ENCODE measurements at places on chromosomes 12 and 14.

DNA sequence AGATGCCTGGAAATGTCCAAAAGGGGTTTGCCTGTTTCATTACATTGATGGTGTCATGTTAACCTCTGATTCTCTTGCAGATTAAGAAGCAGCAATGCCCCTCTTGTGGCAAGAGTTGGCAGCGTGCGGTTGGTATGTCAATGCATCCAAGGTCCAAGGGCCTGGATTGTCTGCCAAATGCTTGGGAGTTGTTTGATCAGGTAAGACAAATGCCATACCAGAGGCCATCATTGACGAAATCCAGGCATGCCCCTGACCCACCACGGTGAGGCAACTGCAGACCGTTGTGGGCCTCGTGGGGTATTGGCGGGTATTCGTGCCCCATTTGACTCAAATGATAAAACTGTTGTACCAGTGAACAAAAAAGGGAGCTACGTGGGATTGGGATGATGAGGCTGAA lies 11.4 kb upstream of the RNASE12 start:
- DNase-seq = no peak

DNA sequence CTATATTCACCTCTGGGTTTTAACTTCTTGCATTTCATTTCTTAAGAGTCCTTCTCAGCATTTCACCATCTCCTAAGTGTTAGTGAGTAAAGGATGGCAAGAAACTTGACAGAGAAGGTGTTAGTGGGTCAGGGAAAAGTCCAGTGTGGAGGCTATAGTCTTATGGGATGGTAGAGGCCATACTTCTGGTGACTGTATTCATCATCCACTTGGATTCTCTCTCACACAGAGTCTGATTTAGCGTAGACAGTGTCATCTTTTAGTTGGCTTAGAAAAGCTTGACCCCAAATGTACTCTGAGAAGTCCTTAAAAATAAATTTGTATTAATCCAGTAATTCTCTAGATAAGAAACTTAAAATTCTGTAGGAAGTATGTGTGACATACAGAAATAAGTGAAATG lies 232.4 kb upstream of the FBXO33 start:
- DNase-seq = no peak

GRCh38 chr14:37587131-37587803 lies 7.8 kb downstream of the FOXA1 start:
- DNase-seq = no peak

- DNase-seq = no peak
These were observed 97.7 kb downstream of the PPM1A start for GRCh38 chr14:60346706-60347105.

DNA sequence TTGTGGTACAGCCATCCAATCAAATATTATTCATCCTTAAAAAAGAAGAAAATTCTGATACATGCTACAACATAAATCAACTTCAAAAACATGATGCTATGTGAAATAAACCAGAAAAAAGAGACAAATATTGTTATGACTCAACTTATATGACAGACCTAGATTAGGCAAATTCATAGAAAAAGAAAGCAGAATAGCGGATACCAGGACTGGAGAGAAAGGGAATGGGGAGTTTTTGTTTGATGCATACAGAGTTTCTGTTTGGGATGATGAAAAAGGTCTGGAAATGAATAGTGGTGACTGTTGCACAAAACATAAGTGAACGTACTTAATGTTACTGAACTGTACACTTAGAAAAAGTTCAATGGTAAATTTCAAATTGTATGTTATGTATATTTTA lies 82.3 kb downstream of the SPPL3 start:
- DNase-seq = no peak

- DNase-seq = no peak
These were observed 16.0 kb downstream of the RPS6KL1 start for GRCh38 chr14:74906925-74907521.

GRCh38 chr12:8547645-8548044 lies 6.9 kb upstream of the CLEC4E start:
- no peak for DNase-seq

- peak; percentile 49 for DNase-seq
These were observed 119.7 kb upstream of the TMCC3 start for GRCh38 chr12:94769776-94770759.

GRCh38 chr14:94570440-94570839 lies 9.2 kb downstream of the SERPINA4 start:
- no peak for DNase-seq

GRCh38 chr14:50001999-50002925 lies 109.4 kb downstream of the ARF6 start:
- no peak for DNase-seq

- DNase-seq = no peak
These were observed 49.1 kb upstream of the KCNA5 start for GRCh38 chr12:4994622-4995021.

DNA sequence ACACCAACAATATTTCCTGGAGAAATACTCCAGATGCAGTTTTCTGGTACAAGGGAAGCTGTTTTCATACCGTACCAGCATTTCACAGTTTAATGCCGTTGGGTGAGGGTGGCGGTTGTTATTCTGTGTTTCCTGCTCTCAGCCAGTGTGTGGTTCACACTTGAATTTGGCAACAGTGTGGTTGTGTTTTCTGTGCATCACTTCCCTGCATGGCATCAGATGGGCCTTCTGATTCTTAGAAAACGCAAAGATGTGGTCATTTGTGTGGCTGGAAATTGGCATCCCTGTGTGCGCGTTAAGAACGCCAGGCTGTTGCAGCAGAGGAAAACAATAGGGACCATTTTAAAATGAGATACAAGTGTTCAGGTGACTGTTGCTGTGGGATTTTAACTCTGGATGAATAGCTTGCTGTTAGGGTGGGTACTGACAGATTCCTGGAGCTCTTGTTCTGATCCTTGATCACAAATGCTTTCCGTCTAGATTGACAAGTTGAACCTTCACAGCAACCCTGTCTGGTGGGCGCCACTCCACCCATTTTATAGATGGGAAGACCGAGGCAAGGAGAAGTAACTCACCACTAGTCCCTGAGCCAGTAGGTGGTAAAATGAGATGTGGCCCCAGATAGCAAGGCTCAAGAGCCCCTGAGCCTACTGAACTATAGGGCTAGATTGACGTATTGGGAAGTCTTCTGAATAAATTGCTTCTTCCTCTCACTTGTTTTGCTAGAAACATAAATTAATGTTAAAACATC lies 231.2 kb downstream of the CHST11 start:
- no peak for DNase-seq

DNA sequence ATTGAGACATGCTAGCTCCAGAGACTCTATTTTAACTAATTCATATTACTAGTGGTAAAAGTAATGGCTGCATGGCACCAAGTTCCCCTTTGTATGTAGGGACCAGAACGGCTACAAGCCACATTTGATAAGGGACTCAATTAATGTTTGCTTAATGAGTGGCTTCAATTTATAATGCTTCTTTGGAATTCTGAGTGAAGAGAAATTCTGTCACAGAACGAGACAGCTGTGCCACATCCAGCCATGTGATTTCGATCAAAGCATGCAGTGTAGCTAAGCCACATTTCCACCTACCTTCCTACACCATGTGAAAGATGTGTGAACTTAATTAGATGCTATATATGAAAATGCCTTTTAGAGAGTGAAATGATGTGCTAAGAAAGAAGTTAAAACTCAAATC lies 217.4 kb downstream of the ACSS3 start:
- no peak for DNase-seq

GRCh38 chr12:30847259-30847658 lies 79.3 kb upstream of the TSPAN11 start:
- peak; percentile 61 for DNase-seq

GRCh38 chr12:1189163-1189562 lies 198.1 kb downstream of the ERC1 start:
- no peak for DNase-seq

DNA sequence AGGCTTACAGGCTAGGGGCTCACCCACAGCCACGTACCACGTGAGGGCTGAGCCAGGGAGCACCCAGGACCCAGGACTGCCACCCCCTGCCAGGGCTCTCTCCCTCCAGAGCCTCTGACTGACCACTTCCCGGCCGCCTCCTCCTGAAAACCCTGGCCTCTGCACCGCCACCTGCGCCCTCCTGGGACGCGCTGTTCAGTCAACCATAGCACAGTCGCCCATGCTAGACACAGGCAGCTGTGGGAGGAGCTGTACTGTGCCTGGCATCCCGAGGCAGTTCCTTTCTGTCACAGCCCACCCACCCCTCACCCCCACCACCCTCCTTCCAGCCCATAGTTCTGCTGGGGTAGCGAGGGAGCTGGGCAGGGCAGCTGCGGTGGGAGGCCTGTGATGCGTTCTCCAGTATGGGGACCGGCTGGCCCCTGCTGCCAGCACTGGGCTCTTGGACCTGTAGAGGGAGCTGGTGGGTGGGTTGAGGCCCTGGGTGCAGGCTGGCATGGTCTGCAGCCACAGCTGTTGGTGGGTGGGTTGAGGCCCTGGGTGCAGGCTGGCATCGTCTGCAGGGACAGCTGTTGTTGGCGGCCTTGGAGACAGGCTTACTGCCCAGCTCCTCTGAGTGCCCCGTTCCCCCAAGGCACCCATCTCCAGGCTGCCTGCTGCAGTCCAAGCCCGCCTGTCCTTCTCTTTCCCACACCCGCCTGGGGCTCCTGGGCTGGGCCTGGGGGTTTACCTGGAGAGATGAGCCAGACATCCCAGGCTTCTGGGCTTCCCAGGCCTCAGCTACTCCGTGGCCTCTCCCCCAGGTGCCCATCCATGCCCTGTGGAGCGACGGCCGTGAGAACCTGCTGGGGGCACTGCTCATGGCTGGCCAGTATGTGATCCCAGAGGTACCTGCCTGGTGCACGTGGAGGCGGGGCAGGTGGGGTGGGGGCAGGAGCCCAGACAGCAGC lies 11.5 kb downstream of the ASPG start:
- DNase-seq = peak; percentile 10

DNA sequence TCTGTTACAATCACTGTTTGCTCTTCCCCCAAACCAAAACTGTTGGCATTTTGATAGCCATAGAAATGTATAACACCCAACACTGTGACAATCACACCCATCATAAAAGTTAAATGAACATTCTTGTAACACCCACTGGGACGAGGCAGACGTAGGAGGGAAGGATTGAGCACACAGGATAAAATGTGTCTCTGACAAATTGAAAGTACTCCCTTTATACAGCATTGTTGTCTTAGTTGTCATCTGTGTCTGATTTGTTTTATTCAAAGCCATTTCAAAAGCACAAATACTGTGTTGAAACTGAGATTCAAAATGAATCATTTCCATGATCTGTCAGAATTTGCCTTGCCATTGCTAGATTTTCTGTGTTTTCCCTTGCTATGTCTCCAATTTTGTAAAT lies 436.3 kb downstream of the TMTC2 start:
- DNase-seq = no peak

- DNase-seq = no peak
These were observed 410.3 kb downstream of the SLC6A15 start for GRCh38 chr12:84502180-84502860.

GRCh38 chr14:38824706-38825105 lies 278.3 kb downstream of the SEC23A start:
- no peak for DNase-seq

DNA sequence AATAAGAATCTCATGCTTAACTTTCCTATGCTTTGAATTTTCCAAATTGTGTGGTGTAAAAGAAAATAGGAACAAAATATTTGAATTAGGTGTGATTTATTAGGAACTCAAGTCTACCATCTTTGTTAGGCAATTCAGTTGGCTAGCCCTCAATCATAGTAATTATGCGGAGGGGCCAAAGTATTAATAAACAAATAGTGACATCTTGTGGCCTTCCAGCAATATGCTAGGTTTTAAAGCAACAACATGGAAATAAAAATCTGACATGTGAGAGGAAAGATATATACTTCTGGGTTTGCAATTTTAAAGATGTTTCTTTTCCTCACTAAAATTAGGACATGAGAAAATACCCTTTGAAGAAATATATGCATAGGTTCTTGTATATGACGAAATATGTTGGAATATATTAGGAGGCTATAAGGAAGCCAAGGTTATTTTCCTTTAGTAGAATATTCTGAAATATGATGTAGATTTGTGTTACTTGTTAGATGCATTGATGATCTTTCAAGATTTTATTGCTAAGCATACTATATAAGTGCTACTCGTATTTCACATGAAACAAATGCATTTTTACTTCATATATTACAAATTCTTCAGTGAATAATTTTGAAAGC lies 200.4 kb downstream of the PTPRO start:
- DNase-seq = peak; percentile 46

GRCh38 chr14:104593710-104594136 lies 10.8 kb downstream of the TMEM179 start:
- no peak for DNase-seq

DNA sequence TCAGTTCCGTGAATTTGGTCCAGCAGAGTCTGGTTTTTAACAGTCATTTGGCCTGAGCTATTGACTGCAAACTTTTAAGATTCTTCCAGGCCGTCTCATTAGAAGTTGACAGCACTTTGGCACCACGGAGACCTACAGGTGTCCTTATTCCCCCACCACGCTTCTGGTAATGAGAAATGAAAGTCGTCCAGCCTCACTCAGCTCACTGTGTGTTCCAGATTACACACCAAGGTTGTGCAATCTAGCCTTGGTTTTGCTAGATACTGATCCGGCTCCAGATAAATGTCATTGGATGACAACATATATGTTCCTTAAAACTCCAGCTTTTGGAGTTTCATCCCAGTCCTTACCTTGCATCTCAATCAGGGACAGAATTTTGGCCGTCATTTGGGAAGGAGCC lies 210.4 kb downstream of the CHST11 start:
- no peak for DNase-seq

DNA sequence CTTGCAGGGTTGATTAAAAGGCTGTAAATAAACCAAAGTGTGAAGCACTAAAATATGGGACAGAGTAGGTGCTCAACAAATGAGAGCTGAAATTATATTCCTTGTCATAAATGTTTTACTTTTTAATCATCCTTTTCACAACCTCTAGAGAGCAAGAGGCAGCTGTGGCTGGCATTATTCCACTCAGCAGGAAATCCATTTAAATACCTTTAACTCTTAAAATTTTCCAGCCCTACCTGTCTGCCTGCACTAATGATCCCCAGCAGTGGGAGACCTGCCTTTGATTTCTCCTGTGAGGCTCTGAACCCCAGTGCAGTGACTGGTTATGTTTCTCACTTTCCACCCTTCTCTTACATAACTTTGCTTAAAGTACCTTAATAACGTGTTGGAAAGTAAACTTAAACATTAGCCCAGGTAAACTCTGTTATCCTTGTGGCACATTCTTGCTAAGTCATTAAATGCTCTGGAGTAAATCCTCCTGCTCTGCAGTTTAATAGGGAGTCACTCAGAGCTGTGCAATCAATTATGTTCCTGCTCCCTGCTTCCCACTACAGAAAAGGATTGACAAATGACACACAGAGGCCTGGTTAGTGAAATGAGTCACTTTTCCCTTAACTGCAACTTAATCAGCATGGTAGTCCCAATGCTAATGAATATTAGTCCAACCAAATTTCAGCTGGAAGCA lies 755.7 kb upstream of the USP15 start:
- DNase-seq = no peak
